ENCODE measurements at places on chromosomes 1 and 21.

- DNase-seq, result no peak
These were observed 7.9 kb downstream of the RNU5D-1 start for GRCh38 chr1:44723064-44723463.

DNA sequence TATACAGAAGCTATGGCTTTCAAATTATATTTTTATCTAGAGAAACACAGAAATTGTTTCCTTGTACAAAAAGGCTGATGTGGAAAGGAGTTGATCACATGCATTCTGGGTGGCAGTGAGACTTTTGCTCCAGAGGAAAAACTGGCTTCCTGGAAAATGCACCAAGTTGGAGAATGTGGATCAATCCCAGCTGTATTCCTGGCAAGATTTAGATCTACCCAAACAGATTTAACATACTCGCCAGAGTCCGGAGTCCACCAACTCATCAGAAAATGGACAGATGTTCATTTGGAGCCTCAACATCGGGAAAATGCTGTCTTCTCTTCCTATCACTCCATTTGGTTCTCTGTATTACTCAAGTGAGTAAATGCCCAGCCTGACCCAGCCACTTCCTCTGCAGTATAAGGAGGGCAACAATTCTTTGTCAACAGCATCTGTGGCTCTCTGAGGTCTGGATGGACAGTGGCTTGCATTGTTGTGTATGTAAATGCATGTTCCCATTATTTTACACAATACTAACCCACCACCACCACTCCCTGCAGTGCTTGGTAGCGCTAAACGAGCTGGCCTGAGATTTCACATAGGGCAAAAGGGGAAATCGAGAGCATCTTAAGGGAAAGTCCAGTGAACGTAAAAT is 226.2 kb upstream of the IRF2BP2 start:
- no peak for DNase-seq

DNA sequence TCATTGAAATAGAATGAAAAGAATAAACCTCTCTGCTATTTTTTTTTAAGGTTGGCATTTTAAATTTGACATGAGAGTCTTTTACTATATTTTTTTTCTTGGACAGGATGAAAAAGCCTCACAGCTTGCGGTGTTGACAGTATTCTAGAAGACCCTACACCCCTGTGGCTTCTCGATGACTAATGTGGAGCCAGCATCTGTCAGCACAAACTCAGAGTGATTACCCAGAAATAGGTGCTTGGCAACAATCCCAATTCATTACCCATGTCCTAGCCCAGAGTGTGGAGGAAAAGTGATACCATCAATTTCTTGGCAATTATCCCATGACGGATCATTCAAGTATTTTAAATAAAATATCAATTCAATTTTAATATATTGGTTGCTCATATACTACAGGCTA is 186.8 kb upstream of the MAP1LC3C start:
- DNase-seq, result no peak

GRCh38 chr1:56466538-56466937 is 112.8 kb downstream of the PLPP3 start:
- no peak for DNase-seq

- DNase-seq, result no peak
These were observed 16.8 kb downstream of the PLA2G5 start for GRCh38 chr1:20086800-20087199.

DNA sequence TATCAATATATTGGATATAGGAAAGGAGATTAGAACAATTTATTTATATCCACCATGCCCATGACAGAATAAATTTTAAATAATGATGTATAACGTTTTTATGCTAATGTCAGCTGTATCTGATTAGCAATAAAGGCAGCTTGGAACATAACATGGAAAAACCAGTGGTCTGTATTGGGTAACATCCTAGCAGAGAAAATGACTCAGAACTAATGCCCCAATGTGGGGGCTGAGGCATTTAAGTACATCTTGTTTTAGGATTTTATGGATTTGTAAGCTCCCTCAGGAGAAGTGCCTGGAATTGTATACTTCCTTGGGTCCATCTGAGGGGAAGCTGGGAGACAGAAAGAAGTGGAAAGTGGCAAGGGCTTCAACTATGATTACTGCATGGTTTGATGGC is 82.3 kb downstream of the HMCN1 start:
- DNase-seq, result peak; percentile 74

- DNase-seq, result peak; percentile 24
These were observed 106.7 kb downstream of the CAMTA1 start for GRCh38 chr1:6891781-6892579.

DNA sequence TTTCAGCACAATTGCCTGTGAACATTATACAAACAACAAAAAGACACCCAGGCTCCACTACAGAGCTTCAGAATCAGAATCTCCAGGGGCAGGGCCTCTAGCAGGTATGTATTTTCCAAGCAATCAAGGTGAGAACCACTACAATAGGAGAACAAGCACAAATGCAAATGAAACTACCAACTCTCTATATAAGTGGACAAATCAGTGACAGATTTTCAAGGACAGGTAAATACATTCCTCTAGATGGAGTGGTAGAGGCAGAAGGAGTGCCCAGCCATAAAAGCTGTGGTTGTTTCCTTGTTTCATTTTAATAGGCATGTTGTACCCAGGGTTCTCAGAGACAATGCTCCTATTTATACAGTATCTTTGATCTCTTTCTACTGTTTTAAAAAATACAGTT is 20.1 kb upstream of the CCDC17 start:
- DNase-seq, result no peak

GRCh38 chr1:177708406-177708805 is 261.5 kb downstream of the SEC16B start:
- no peak for DNase-seq

DNA sequence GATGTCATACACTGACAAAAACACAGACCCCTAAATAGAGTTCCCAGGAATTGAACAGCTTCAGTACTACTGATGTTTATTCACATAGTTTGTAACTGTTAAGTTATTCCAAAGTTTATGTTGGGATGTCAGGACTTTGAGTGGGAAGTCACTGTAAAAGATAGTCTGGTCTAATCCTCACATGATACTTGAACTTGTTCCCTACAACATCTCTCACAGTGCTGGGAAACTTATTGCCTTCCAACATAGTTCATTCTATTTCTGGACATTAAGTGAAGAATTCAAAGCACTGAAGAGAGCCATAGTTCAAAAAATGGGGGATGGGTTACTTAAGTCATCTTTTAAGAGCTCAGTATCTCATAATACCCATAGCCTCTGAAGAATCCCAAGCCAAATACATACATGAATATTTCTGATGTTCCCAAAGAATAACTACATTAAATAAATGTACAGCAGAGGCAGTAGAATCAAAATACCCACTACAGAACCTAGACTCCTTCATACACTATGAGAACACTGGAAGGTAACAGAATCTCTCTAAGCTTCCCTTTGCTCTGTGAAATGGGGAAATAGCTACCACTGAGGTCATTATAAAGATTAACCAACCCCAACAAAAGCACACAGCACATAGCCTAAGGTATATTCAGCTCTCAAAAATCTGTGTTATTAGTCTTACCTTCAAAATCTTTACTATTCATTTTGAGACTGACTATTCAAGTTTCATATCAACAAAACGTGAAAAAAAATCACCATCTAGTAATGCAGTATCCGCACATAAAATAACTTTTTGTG is 81.4 kb downstream of the ESRRG start:
- no peak for DNase-seq
